ENCODE measurements at places on chromosomes 13 and 19.
A peak's percentile ranks its signal among the peaks of the same experiment; 100 is the strongest.

DNA sequence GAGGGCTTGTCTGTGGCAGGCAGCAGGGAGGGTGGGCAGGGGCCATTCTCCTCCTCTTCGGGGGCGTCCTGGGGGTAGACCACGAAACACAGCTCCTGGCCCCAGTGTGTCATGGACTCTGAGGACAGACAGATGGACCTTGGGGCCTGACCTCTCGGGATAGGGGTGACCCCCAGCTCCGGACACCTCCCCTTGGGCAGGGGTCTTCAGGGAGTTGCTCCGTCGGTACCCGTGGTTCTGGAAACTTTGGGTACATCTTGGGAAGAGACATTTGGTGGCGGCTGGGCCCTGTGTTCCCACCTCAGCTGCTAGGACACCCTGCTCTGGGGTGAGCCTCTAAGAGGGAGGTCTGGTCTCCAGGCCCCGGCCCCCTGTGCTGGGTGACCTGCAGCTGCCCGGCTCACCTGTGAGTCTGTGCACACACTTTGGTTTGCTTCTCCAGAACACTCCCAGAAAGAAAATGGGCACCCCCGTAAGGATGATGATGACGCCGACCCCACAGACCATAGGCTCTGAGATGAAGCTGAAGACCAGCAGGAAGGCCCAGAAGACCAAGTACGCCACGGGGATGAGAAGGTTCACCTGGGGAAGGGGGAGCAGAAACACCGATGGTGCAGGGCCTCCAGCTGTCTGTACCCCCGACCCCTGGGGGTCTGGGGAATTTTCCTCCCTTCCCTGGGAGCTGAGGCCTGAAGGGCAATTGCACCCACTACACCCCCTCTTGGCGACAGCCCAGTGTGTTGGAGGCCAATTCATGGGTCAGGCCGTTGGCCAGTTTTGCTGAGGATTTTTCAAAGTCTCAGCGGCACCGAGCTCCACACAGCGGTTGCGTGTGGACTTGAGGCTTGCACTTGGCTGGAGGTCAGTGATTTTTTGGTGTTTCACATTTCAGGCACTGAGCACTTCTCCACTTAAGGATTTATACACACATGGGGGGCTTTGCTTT lies 15.0 kb downstream of the LRP3 start:
- DNase-seq = no peak

- DNase-seq = no peak
Observed at GRCh38 chr19:37975071-37975470, 68.1 kb downstream of the SIPA1L3 start.

DNA sequence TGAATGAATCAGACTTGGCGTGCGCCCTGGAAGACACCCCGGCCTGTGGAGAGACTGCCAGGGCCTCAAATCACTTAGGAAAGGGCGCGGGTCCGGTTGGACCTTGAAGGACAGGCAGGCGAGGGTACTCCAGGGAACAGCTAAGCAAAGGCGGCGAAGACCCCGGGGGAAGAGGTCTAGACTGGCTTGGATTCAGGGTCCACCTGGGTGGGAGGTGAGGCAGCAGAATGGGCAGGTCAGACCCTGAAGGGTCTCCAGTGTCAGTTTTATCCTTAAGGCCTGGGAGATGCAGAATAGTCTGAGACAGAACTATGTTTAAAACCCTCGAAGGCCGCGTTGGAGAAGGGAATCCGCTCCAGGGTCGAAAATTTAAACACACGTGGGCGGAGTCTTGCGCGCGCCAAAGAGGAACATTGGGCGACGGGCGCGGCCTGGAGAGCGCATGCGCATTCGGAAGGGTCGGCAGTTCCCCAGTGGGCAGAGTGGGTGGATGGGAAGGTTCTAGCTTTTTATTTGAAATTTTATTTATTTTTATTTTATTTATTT lies 567 bp upstream of the SMG9 start:
- peak; percentile 57 for DNase-seq

GRCh38 chr13:98335721-98336120 lies 158.7 kb upstream of the RNF113B start:
- DNase-seq = no peak

DNA sequence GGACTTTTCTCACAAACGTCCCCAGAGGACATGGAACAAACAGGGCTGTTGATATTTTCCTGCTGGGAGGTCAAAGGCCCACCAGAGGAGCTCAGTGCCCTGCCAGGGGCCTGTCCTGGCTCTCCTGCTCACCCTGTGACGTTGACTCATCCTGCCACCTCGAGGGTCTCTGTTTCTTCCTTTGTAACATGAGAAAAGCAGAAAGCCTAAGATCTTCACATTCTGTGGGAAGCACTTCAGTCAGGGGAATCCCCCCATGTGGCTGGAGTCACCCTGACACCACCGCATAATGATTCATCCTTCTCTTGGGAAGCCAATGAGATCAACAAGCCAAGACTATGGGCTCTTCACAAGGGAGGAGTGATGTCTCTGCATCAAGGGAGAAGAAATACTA lies 147.9 kb downstream of the KATNAL1 start:
- DNase-seq = no peak

DNA sequence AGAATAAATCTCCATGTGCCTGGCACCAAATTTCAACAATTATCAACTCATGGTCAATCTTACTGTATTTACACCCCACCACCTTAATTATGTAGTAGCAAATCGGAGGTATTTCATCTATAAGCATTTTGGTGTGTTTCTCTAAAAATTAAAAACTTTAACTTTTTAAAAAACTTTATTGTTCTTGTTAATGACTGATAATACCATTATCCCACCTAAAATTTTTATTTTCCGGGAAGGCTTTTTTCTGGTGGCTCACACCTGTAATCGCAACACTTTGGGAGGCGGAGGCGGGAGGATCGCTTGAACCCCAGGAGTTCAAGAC lies 453 bp upstream of the PDCD2L start:
- no peak for DNase-seq

GRCh38 chr13:39603424-39603947 lies 493 bp upstream of the LHFPL6 start:
- DNase-seq = no peak

GRCh38 chr13:71488201-71488600 lies 378.8 kb downstream of the DACH1 start:
- DNase-seq = no peak

DNA sequence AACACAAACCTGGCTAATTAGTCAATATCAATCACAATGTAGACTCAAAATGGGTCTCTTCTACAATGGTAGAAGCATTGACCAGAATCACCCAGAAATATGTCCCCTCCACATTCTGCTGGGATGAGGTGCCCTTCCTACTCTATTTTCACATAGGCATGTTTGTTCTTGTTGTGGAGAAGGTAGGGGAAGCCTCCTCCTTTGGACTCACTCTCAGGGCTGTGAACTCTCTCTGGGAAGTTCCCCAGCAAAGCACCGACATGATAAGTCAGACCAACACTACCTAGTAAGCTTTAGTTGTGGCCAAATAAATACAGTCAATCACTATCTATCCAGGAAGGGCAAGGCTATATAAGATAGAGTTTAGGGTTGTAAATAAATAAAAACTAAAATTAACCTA lies 194.5 kb upstream of the UBL3 start:
- DNase-seq = no peak

- DNase-seq = no peak
Observed at GRCh38 chr13:84487752-84488151, 605.5 kb upstream of the SLITRK1 start.

- DNase-seq = no peak
Observed at GRCh38 chr19:21699197-21699596, 68.2 kb downstream of the ZNF100 start.

DNA sequence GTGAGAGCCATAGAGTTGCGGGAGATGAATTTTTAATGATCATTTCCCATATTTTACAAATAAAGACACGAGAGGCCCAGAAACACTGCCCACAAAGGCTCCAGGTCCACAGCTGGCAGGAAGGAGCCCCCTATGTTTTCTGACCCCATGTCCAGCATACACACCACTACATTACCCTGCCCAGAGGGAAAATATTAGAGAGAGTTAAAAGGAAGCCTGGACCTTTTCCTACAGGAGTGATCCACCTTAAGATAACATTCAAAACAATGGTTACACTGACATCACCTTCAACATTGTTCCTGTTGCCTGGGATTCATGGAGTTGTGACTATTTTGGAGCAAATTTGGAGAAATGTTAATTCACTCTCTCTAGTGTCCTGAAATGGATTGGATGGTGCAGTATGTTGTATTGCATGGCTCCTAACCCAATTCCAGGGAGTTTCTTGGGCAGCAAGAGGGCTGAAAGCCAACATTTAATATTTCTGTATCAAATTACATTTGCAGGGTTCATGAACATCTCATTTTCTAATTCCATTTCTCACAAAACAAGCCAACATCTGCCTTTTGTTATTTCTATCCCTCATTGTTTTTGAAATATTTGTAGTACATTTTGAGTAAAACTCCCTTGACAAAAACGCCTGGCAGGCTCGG lies 172.5 kb downstream of the DLEU7 start:
- DNase-seq = no peak

- DNase-seq = no peak
Observed at GRCh38 chr19:338421-338820, 6.2 kb downstream of the MIER2 start.

- DNase-seq = no peak
Observed at GRCh38 chr19:7480970-7481255, 7.9 kb downstream of the PEX11G start.

- DNase-seq = no peak
Observed at GRCh38 chr19:38721496-38721895, 22.8 kb downstream of the CAPN12 start.

- DNase-seq = no peak
Observed at GRCh38 chr13:27461940-27462584, 11.7 kb upstream of the MTIF3 start.

DNA sequence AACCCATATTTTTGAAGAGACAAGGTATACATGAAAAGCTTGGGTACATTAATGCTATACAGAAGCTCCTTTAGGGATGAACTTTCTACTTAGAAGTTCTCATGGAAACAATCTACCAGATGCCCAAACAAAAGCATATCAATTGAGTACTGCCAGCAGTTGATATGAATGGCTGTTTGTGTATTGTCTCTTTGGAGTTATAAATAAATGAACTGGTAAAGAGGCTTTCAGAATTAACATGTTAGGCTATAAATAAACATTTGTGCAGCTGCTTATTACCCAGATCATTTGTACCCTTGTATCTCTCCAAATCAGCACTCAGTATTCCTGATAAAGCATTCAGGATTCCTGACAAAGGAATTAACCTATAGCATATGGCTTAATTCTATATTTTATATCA lies 418.9 kb downstream of the FGF14 start:
- DNase-seq = no peak

Data from stimulated activated CD8-positive, alpha-beta memory T cell treated with anti-CD3 and anti-CD28 coated beads, Interleukin-15, amount 100 ng/mL, for 4 hours (primary cell).